Activated CD4-positive, alpha-beta T cell treated with anti-CD3 and anti-CD28 coated beads, Interleukin-2, amount 10 ng/mL, durations not matched to agents 24 days and 14 days (primary cell): ENCODE measurements at places on chromosomes 6 and 20.
A peak's percentile ranks its signal among the peaks of the same experiment; 100 is the strongest.

DNA sequence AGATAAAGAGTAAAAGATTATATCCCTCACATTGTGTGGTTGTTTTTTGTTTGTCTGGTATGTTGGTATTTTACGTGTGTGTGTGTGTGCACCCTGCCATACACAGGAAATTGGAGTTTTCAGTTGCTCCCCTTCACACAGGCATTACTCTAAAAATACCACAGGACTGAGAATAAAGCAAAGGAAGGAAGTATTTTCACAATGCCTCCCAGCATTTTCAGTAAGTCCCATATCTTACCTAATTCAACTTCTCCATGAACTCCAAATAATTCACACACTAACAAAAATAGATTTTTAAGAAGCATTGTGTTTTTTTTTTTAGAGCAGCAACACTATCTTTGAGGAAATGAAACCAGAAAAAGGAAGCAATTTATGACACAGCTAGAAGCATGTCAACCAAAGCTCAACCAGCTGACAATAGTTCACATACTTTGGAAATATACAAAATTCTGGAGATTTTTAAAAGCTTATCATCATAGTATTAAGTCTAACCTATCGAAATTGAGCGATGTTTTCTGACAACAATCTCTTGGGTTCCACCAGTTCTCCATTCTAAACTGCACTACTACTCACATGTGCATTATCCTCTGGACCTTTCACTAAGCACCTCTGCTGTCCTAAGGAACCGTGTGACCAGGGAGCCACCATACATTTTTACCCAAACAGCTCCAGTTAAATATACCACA lies 2.1 kb downstream of the UBE2J1 start:
- peak; percentile 68 for DNase-seq

- DNase-seq: no peak
Observed at GRCh38 chr20:11906626-11907480, 10.8 kb upstream of the BTBD3 start.

DNA sequence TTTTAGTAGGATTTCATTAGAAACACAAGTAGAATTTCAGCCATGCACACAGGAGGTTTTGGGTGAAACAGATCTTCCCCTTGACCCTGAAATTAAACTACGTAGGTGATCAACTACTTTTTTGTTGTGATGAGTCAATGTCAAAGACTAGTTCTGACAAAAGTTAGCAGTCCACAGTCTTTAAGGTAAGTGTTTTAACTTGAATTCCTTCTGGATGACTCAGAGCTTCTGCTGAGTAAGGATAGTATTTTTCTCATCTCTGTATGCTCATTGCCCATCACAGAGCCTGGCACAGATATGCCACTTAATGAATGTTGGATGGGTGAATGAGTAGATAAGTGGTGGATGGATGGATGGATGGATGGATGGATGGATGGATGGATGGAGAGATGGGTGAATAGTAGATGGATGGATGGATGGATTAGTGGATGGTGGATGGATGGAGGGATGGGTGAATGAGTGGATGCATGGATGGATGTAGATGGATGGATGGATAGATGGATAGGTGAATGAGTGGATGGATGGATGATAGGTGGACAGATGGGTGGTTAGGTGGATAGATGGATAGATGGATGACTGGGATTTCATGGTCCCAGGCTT lies 165.3 kb downstream of the ZMYND8 start:
- no peak for DNase-seq

DNA sequence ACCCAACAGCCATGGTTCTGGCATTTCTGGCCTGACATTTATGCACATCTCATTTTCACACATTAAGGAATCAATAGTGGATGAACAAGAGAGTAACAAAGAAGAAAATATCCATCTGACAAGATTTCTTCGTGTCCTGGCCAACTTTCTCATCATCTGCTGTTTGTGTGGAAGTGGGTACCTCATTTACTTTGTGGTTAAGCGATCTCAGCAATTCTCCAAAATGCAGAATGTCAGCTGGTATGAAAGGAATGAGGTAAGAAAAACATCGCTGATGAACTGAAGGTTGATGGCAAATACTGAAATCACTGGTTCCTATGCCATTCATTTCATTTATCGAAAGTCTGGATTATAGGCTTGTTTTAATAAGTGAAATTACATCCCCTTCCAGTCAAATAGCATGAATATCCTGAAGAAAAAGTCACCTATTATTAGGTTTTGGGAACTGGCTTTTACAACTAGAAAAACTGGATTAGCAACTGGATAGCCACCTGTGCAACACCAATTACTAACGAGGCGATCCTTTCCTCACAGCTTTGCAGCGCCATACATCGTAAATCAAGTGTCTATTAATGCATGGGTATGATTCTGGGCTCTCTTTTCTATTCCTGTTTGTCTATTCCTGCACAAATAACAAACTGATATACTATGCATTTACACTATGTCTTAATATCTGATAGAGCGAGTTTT lies 50.2 kb upstream of the NOP56 start:
- DNase-seq: no peak

DNA sequence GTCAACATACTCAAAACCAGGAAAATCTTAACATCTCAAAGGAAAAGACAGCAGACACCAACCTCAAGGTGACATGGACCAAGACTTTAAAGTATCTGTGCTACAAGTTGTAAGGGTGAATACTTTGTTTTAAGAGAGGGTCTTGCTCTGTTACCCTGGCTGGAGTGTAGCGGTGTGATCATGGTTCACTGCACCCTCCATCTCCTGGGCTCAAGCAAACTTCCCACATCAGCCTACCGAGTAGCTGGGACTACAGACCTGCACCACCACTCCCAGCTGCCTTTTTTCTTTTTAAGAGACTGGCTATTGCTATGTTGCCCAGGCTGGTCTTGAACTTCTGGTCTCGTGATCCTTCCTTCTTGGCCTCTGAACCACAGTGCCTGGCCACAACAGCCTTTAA lies 9.7 kb downstream of the AMD1 start:
- DNase-seq: no peak

DNA sequence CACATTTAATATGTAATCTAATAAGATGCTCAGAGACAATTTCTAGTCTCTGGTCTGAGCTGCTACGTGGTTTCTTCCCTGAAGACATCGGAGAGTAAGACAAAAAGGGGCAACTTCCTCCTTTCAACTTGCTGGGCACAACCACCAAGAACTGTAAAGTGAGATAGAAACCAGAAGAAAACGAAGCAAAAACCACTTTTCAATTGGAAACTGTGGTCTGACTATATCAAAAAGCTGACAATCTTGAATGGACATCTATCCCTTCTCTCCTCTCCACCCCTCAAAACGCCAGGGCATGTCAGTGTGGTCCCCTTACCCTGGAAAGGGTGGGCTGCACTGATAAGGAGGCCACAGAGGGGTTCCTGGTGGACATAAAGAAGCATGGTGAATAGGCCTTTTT lies 269.1 kb downstream of the CD83 start:
- DNase-seq: no peak

DNA sequence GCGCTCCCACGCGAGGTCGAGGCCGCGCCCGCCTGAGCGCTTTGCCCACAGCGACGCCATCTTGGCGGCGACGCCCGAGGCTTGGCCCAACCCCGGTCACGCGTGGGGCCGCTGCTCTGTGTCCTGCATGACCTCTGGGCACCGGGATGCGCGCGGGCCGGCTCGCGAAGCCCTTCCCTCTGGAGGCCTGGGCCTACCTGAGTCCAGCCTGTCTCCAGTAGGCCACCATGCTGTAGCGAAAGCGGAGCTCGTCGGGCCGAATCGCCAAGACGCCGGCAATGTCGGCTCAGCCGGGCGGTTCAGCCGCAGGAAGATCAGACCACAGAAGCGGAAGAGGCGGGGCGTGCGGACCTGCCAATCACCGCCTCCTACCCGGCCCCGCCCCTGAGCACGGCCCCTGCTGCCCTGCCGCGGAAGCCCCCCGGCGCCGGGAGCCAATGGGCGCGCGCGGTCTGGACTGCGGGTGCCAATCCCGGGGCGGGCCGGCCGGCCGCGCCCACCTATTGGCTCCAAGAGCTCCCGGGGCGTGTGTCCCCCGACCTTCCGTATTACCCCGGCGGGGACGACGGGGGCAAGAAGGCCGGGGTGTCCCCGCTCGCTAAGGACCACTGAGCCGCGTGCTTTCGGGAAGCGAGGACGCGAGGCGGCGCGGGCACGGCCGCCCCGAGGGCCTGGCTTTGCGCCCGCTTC lies at the start of gene ATP5F1E:
Gene ATP5F1E, minus strand, starts transcription at position 313 of the 690 bp plus-strand sequence. Its CDS starts 84 bp downstream, at position 229.
- peak; percentile 99 for DNase-seq

- no peak for DNase-seq
Observed at GRCh38 chr6:31781244-31782125, 4.4 kb upstream of the VWA7 start.

- DNase-seq: no peak
Observed at GRCh38 chr6:103784117-103784516, 1075.6 kb downstream of the HACE1 start.

DNA sequence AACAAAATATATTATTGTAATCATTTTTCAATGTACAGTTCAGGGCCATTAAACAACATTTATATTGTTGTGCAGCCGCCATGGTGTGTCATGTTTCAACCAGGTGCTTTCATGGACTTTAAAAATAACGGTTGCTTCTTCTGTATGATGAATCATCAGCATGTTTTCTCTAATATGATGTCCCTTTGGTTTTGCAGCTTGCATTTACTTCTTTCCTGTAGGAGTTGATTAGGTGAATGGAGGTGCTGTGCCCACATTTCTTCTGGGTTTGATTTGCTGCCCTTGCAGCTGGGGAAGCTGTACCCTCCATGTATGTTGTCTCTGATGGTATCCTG lies 54.9 kb upstream of the TULP4 start:
- no peak for DNase-seq

GRCh38 chr6:3775386-3775785 lies 23.9 kb upstream of the PXDC1 start:
- no peak for DNase-seq

DNA sequence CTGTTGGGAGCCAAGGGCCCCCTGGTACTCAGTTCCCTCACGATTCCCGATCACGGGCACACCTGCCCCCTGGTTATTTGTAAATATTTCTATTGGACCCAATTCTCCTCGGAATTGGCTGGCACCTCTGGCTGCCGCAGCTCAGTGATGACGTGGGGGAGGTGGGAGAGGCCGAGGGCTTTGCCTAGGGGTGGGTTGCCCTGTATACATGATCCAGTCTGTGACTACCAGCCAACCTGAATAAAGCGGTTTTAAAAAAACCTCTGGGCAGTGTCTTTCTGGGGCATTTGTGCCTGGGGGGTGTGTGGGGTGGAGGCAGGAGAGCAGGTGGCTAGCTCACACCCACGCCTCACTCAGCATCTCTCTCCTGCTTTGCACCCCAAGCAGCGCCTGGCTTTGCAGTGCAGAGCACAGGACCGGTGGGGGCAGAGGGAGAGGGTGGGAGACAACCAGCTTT lies 42.2 kb downstream of the VSTM2L start:
- DNase-seq: no peak
